ENCODE measurements at places on chromosomes 2 and 18.

DNA sequence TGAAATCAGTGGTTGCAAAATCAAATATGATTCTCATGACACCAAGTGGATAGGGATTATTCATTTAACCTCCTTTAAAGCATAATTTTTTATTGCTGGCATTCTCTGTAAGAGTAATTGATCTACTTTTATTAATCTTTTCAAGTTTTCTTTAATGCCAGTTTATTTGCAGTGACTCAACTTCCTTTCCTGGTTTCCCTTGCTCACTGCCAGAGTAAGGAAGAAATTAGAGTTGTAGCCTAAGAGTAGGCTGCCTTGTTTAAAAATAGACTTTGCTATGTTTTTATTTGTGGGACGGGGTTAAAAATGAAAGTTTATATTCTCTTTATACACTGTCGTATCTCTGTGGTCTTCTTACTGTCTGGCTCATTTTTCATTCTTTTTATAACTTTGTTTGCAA lies 148.6 kb downstream of the WDR7 start:
- no peak for DNase-seq

GRCh38 chr2:240247241-240247867 lies 106.9 kb upstream of the OTOS start:
- DNase-seq: no peak

GRCh38 chr2:29063056-29063455 lies 11.3 kb downstream of the PCARE start:
- DNase-seq: no peak

GRCh38 chr2:86815611-86816010 lies 24.9 kb upstream of the CD8A start:
- DNase-seq: no peak

GRCh38 chr2:113217455-113218282 lies 43.9 kb downstream of the PSD4 start:
- DNase-seq: no peak

- DNase-seq: no peak
Measured at GRCh38 chr2:206616151-206616550, 26.1 kb upstream of the FAM237A start.

DNA sequence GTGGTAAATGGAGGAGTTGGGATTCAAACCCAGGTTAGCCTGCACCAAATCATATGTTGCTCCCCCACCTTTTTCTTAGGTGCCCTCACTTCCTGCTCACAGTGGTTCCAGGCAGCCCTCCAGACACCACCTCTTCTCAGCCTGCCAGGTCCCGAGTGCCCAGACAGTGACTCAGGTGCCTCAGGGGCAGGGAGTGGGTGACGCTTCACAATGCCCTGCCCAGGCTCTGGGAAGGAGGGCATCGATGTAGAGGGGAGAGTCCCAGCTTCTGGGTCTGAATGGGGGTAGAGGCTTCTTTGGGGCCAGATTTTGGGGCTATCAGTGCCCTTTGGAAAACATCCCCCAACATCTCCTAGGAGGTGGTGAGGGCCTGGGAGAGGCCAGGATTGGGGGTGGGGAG lies 5.2 kb upstream of the DNAJB2 start:
- DNase-seq: no peak

DNA sequence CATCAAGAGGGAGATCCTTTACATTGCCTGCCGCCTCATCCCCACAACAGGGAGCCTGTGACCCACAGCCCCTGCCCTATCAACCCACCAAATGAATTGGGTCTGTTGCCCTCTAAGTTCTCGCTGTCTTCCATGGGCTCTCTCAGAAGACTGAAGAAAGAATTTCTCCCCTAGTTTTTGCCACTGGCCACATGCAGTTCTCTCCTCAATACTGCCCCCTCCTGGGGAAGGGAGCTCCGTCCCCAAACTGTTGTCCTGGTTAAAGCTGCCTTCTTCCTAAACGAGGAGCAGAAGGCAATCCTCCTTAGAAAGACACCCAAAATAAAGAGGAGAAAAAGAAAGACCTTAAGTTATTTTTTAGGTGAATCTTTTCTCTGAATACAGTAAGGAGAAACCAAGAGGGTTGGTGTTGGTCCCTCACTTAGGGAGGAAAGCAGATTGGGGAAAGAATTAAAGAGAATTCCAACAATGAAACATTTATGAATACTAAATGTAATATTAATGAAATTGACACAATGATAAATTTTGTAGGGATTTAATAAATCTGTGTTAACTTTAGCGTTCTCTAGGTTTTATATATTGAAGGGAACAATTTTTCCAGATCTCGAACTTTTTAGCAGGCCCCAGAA lies 31.1 kb upstream of the SATB2 start:
- DNase-seq: no peak

DNA sequence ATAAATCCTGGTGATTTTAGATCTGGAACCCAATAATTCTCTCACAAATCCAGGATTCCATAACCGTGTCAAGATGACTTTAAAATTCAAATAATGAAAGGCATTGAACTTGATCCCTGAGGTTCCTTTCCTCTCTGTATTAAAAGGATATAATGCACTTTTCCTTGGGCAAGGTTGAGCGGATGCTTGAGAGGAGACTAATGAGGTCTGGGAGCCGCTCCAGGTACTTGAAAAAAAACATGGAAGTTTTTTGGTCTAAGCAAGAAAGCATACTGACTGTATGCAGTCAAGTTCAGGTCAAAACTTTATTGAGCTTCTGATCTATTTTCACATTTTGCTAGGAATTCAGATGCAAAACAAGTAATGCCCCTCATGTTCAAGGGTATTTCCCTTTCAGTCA lies 318.5 kb downstream of the RAD51AP2 start:
- no peak for DNase-seq

DNA sequence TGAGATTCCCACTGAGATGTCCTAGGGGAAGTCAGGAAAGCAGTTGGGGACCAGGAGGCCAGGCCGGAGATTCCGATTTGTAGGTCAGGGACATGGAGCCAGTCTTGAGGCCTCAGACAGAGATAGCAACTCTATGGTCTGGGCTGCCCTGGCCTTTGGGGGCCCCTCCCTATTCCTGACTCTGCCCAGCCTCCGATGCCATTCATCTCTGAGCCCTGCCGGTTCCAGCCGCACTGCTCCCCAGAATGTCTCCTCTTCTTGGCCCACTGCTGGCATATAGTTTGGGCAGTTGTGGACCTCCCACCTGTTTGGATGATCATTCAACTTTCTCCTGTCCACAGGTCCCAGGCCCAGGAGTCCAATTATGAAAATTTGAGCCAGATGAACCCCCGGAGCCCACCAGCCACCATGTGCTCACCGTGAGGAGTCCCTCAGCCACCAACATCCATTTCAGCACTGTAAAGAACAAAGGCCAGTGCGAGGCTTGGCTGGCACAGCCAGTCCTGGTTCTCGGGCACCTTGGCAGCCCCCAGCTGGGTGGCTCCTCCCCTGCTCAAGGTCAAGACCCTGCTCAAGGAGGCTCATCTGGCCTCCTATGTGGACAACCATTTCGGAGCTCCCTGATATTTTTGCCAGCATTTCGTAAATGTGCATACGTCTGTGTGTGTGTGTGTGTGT lies 16.4 kb downstream of the SIGLEC15 start:
- DNase-seq: no peak

- DNase-seq: no peak
Measured at GRCh38 chr2:162369551-162369950, 25.6 kb downstream of the GCA start.

GRCh38 chr18:70276416-70277191 lies 12.2 kb upstream of the SOCS6 start:
- no peak for DNase-seq
